Activated CD8-positive, alpha-beta T cell treated with anti-CD3 and anti-CD28 coated beads for 36 hours (primary cell): ENCODE measurements at places on chromosomes 16 and 17.

DNA sequence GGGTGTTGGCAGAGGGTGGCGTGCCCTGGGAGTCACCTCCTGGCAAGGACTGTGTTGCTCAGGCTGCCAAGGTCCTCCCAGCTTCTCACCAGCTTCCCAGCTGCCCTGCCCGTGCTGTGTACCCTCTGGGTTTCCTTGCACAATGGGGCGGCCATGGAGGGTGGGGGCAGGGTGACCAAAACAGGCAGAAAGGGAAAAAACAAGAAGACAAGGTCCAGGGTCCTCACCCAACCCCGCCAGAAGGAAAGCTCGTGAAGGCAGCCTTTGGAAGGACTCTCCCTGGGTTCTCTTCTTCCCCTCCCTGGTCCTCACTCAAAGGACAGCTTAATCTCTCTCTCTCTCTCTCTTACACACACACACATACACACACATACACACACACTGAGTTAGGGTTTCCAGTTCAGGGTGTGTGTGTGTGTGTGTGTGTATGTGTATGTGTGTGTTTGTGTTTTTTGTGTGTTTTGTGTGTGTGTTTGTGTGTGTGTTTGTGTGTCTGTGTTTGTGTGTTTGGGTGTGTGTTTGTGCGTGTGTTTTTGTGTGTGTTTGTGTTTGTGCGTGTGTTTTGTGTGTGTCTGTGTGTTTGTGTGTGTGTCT, 2.0 kb downstream of the SLC13A5 start:
- DNase-seq, result no peak

DNA sequence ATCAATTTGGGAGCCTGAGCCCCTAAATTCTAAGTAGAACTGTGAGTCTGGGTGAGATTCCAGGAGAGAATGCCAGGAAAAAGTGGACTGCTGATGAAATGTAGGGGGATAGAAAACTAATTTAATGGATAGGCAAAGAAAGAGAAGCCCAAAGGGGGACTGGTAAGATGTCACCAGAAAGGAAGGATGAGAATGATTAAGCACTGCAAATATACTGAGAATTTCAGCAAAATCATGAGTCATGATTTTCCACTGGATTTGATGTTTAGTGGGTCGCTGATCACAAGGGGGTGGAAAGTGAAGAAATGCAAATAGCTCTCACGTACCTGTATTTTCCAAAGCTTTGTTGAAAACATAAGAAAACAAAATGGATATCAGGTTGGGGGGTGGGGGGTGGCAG, 201.8 kb downstream of the SLC39A11 start:
- DNase-seq, result no peak

GRCh38 chr17:65277576-65277975, 140.4 kb downstream of the RGS9 start:
- peak; percentile 15 for DNase-seq

GRCh38 chr17:22496450-22496849, 804.1 kb downstream of the KCNJ18 start:
- no peak for DNase-seq

GRCh38 chr17:6556121-6557039, at the start of gene PITPNM3:
Gene PITPNM3 (minus strand): TSS chr17:6556555. CDS start chr17:6556406, 149 bp downstream.
- DNase-seq, result no peak

DNA sequence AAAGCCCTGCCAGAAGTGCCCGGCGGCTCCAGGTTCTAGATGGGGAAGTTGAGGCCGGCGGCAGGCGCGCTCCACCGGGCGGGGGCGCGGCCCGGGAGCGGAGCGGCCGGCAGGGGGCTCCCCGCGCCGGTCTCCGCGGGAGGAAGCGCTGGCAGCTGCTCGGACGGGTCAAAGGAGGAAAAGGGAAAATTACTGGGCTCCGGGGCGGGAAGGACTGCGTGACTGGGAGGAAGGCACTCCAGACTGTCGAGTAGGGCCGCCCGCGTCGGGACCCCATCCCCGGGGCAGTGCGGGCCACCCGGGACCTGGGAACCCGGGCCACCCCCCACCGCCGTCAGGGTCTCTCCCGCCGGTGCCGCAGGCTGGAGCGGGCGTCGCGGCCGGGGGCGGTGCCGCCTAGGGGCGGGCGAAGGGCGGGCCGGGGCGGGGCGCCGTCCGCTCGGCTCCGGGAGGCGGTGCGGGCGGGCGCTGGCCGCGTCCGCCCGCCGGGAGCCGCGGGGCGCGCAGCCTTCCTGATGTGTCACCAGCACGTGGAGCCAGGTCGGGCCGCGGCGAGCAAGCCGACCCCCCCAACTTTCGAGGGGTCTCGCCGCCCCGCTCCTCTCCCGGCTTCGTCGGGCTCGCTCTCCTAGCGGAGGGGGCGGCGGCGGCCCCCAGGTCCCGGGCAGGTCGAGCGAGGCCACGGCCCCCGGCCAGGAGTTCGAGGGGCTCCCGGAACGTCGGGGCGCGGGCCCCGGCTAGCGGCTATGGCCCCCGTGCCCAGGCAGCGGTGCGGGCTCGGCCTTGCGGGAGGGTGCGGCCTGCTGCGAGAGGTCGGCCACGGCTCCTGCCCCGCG, 167.5 kb downstream of the RAB11FIP4 start:
- DNase-seq, result peak; percentile 53

GRCh38 chr17:41919840-41920579, 1.3 kb upstream of the ACLY start:
- DNase-seq, result no peak

GRCh38 chr17:65442691-65443090, 118.8 kb downstream of the AXIN2 start:
- no peak for DNase-seq

GRCh38 chr16:1338855-1339675, 5.6 kb downstream of the BAIAP3 start:
- no peak for DNase-seq

DNA sequence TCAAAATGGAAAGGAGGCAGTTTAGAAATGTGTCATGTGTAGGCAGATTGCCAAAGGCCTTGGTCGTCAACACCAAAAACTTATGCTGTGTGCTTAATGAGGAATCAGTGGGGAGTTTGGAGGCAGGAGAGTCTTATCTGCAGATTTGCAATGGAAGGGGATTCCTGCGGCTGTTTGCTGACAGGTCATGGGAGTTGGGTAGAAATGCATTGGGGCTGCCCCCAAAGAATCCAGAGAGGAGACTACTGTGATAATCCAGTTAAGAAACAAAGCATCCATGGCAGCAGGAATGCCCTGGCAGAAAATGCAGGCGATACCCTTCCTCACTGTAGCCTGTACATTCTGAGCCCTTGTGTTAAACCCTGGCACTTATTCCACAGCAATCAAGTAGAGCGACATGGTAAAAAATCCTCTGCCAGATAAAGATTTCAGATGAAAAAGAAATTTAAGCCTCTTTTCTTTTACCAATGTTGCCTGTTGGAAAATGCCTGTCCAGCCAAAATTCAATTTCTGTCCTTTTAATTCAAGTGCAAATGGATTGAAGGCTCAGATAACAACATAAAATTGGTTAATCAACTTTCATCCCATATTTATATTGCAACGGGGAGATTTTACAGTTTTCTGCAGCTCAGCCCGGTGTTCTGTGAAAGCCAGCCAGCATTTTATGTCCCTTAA, 491.0 kb upstream of the CDH5 start:
- DNase-seq, result no peak

- no peak for DNase-seq
Measured at GRCh38 chr17:62802561-62803205, 5.4 kb downstream of the MARCHF10 start.

GRCh38 chr16:51898872-51899271, 648.1 kb downstream of the TOX3 start:
- no peak for DNase-seq

DNA sequence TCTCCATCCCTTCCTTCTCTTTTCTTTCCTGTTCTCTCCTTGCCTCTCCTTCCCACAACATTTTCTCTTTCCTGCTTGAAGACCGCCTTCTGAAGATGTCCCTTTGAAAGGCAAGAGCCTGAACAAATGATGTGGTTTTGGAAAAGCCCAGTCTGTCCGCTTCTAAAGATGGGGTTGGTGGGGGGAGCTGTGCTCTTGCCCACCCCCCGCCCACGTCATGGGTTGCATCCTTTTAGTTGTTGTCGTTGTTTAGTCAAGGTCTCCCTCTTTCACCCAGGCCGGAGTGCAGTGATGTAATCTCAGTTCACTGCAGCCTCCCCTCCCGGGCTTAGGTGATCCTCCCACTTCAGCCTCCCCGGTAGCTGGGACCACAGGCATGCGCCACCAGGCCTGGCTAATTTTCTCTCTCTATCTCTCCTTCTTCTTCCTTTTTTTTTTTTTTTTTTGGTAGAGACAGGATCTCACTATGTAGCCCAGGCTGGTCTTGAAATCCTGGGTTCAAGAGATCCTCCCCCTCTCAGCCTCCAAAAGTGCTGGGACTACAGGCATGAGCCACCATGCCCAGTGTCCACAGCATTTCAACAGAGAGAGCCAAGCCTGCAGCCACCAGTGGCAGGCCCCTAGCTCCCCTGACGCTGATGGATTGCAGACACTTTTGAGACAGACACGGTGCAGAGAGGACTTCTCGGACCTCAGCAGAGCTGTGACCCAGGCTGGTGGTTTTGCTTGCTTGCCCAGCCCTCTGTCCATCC, 26.0 kb upstream of the CIBAR2 start:
- DNase-seq, result no peak

- DNase-seq, result no peak
Measured at GRCh38 chr17:4583206-4583605, 1.1 kb upstream of the SMTNL2 start.

- DNase-seq, result peak; percentile 31
Measured at GRCh38 chr17:29674281-29674680, 51.6 kb upstream of the CORO6 start.

- DNase-seq, result no peak
Measured at GRCh38 chr17:20313306-20313705, 154.0 kb downstream of the LGALS9B start.

DNA sequence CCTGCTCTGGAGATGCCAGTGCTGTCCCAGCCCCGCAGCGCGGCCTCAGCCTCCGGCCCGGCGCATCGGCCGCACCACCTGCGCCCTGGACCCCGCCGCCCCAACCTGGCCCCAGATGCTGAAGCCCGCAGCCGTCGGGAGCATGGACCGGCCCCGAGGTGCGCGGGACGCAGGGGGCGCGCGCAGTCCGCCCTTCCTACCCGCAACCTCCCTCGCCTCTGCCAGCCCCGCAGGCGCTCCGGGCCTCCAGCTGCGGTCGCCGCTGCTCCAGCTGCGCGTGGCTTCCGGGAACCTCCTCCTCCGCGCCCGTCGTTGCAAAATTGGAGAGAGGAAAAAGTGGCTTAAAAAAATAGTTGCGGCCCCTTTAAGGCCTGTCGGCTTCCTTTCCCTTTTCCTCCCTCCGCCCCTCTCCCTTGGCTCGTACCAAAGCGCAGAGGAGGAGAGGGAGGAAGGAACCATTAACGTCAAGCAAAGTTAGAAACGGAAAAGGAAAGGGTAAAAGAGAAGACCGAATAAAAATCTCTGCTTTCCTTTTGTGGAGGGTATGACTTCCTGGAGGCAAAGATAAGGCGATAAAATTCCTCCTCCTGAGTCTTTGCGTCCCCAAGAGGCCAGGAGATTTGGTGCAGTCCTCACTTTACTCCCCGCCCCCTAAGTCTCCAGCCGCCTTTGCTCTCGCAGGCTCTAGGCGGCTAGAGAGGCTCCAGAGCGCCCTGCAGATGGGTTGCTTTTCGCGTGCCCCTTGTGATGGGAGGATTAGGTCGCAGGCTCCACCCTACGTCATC, at the start of gene CDIPT:
CDIPT (minus strand) TSS at position 343 of the 785 bp plus-strand sequence. CDS start 369 bp downstream, outside the sequence.
- peak; percentile 96 for DNase-seq

- DNase-seq, result no peak
Measured at GRCh38 chr16:71590584-71590983, 13.7 kb upstream of the TAT start.

DNA sequence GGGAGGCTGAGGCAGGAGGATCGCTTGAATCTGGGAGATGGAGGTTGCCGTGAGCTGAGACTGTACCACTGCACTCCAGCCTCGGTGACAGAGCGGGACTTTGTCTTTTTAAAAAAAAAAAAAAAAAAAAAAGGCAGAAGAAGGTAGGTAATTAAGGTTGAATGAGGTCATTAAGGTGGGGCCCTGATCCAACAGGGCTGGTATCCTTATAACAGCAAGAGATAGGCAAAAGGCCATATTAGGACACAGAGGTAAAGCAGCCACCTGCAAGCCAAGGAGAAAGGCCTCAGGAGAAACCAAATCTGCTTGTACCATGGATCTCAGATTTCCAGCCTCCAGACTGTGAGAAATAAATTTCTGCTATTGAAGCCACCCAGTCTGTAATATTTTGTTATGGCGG, 60.3 kb downstream of the SPAG9 start:
- no peak for DNase-seq

DNA sequence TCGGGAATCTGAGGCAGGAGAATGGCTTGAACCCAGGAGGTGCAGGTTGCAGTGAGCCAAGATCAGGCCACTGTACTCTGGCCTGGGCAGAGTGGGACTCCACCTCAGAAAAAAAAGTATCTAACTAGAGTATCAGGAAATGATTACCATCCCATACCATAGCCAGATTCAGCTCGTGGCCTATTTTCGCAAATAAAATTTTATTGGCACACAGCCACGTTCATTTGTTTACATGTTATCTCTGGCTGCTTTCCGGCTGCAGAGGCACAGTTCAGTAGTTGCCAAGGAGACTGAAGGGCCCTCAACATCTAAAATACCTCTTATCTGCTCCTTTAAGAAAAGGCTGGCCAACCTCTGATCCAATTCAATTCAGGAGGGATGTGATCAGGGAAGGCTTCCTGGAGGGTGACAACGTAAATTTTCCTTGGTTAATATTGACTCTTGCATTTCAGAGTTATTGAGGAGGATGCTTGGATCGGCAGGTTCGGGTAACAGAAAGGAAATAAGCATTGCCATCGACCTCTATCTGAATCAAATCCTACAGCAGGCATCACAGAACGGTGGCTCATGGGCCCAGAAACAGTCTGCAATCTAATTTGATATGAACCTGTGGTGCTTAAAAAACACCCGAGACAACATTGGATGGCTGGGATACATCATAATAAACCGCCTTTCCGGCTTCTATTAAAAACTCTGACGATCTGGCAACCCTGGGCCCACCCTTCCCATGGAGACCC, 73.8 kb downstream of the XYLT1 start:
- DNase-seq, result no peak

GRCh38 chr16:28572696-28573510, 19.2 kb downstream of the SGF29 start:
- DNase-seq, result no peak

GRCh38 chr17:76575570-76575969, 10.1 kb downstream of the ST6GALNAC2 start:
- no peak for DNase-seq

GRCh38 chr16:29809031-29809747, 2.8 kb upstream of the PRRT2 start:
- DNase-seq, result peak; percentile 30

GRCh38 chr17:59437791-59438281, 106.4 kb downstream of the YPEL2 start:
- DNase-seq, result no peak

DNA sequence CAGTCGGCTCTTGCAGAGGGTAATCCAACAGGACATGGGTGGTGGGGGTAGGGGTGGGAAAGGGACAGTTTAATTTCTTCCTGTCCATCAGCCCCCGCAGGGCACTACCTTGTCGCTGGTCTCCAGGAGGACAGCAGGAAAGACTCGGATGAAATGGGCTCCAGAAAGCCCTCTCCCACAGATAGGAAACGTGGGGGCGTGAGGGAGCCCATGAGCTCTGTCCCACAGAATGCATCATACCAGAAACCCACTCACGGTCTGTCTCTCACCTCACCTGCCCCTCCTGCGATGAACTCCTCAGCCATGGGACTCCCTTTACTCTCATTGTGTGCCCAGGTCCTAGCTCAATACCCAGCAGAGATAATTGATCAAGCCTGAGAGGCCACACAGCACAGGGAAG, 240.1 kb downstream of the GSG1L start:
- DNase-seq, result no peak
